ENCODE measurements at places on chromosomes 5 and 9.
A peak's percentile ranks its signal among the peaks of the same experiment; 100 is the strongest.

DNA sequence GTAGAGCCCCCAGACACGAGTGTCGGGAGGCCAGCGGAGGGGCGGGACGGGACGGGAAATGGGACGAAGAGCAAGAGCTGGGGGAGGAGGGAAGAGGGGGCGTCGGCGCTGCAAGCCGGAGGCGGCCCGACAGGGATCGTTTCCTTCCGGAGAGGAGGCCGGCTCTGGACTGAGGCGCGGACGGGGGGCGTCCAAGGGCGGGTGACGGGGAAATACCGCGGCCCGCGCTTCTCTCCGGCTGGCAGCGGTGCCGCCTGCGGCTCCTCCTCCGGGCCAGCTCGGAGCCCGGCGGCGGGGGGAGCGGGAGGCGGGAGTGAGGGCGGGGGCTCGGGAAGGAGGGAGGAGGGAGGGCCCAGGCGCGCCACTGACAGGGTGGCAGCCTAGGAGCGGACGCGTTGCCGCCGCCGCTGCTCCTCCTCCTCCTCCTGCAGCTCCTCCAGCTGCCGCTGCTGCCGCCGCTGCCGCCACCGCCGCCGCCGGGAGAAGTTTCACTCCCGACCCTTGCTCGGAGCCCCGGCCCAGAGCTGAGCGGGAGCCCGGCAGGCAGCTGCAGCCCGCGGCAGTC lies at the start of gene CHSY3:
Gene CHSY3 (plus strand): TSS at position 364 of the 565 bp plus-strand sequence.
- DNase-seq, result peak; percentile 25

DNA sequence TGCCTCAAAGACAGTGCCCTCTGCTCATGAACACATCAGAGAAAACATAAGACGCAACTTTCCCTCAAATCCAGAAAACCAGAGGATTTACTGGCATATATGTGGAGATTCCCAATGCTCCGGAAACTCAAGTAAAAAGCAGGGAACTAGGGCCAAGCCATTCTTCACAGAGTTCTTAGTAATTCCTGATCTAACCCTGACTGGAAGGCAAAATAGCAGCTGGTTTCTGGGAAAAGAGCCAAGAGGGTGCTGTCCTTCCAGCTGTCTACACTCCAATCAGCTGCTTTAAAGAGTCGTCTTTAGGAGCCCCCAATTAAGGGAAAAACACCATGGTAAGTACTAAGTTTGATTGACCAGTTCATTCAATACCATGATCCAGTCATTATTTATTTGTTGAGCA lies 49.6 kb downstream of the GNA14 start:
- no peak for DNase-seq

- DNase-seq, result no peak
Observed at GRCh38 chr5:64700765-64701164, 10.5 kb downstream of the SHISAL2B start.

DNA sequence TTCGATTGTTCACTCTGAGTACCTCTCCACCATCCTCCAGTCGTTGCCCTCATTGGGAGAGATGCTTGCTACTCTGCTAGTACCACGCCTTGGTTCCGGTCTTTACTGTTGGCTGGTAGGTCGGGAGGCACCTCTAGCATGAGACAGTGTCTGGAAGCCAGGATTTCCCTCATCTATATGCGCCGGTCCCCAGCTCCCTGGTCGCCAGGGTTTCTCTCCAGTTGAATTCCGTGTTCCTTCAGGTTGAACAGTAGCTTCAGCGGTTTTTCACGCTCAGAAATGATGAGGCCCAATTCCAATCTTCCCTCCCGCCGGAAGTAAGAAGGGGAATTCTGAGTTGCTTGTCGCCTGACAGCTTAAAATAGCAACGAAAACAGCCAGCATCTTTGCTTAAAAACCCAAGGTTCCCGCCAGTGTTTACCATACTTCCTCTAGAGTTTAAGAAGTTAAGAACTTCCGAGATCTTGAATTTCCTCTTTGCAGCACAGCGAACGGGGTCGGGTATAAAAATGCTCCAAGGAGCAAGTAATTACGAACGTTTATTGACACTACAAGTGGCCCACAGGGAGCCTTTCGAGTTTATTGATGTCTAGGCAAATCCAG lies 1.3 kb upstream of the ST8SIA4 start:
- no peak for DNase-seq

DNA sequence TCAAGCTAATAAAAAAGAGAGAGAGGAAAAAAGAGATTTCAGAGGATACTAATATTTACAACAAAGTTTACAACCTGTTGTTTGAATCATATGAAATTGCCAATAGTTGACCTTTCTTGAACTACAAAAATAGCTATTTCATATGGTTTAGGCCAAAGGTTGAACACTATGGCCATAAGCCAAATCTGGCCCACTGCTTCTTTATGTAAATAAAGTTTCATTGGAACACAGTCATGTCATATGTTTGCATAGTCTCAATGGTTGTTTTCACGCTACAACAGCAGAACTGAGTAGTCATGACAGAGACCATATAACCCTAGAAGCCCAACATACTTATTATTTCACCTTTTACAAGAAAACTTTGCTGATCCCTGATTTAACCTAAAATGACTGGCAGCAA lies 20.9 kb downstream of the SEMA5A start:
- no peak for DNase-seq

- DNase-seq, result no peak
Observed at GRCh38 chr5:127839496-127840197, 136.5 kb downstream of the CCDC192 start.

DNA sequence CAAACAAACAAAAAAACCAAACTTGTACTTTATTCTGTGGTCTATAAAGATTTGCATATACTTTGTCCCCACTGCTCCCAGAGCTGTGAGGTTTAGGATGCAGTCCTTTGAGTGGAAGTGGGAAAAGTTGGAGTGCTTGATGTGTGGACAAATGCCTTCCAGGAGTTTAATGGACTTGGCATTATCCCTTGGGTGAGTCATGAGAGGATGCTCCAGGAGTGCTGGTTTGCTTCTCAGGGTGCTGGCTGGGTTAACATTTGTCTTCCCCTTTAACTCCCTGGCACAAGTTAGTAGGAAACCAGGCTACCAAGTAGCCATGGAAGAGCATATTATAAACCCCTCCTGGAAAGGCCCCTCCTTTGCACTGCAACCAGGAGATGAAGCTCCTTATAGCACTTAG lies 417.4 kb upstream of the RIOK2 start:
- no peak for DNase-seq

GRCh38 chr9:74407166-74407565 lies 90.0 kb upstream of the RORB start:
- no peak for DNase-seq

DNA sequence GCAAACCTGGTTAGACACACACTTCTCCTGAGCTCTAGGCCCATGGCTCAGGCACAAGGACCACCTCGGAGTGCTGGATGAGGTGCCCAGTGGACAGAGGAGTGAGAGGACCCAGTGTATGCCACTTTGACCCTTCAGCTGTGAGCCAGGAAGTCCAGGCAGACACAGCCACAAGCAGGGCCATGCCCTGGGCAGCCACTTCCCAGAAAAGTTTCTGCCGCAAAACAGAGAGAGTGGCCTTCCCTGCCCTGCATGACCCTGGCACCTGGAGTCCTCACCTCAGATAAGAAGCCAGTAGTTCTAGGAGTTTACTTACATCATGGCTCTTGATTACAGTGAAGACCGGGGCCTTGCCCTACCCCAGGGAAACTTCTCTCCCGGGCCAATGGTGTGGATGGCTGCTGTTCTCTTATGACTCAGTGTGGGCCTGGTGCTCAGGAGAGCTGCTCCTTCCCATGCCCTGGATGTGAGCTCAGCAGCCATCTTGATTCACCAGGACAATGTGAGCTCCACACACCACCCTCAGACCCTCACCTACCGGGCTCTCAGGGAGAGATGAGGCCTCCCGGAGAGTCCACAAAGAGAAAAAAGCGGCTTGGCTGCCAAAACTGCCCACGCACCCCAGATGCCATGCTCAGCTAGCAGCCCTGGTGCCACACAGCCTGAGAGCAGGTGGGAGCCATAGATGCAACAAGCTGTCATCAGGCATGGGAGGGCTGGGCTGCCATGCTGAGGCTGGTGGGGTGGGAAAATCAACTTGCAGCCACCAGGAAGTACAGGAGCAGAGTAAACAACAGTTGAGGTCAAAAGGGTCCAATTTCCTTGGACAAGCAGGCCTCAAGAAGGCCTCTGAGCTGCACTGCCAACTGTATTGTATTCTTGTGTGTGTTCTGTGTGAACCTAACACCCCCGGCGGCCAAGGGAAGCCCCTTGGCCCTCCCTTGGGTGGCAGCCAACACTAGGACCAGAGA lies 11.7 kb upstream of the IRF1 start:
- no peak for DNase-seq

DNA sequence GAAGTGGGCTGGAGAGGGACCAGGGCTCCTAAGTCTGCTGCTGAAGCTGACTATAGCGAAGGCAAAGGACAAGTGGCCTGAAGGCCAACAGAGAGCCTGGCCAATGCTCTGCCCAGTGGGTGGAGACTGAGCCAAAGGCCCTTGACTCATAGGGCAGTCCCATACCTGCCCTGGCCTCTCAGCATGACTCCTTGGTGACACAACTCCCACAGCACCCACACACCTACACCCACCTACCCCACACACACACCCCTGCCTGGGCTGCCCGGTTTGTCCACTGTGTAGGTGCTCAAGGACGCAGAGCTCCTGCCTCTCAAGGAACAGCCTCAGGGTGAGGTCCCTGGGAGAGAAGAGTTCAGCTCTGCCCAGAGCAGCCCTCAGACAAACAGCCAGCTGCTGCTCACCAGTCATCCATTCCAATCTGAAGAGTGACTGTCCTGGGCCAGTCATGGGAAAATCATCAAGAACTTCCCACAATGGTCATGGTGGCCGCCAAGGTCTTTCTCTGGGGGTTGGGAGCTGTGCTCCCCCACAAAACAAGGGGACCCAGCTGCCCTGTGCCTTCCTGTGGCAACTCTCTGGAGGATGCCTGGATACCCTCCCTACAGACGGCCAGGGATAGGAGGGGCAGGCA lies 5.0 kb downstream of the TNIP1 start:
- DNase-seq, result peak; percentile 67

- DNase-seq, result no peak
Observed at GRCh38 chr5:146704949-146705665, 173.4 kb downstream of the PPP2R2B start.

GRCh38 chr9:25205285-25205684 lies 473.0 kb downstream of the TUSC1 start:
- DNase-seq, result no peak

GRCh38 chr9:98552331-98552730 lies 156.4 kb downstream of the GABBR2 start:
- peak; percentile 53 for DNase-seq

DNA sequence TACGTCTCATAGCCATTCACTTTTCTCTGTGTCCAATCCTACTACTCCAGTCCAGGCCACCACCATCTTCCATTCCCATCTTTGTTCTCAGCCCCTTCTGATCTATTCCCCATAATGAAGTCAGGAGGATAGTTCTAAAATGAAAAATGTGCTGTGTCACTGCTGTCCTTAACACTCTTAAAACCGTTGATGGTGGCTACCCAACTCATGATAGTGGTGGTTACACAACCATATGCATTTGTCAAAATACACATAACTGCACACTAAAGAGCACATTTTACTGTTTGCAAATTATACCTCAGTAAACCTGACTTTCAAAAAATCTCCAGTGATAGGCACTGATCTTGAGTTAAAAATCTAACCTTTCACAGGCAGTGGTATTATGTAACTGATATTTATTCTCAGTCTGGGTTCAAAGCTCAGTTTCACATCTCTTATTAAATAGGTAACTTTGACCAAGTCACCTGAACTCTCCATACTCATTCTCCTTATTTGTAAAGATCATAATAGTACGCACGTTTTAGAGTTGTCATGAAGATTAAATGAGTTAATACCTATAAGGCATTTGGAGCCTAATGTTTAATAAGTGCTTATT lies 24.6 kb upstream of the ADRB2 start:
- DNase-seq, result no peak

DNA sequence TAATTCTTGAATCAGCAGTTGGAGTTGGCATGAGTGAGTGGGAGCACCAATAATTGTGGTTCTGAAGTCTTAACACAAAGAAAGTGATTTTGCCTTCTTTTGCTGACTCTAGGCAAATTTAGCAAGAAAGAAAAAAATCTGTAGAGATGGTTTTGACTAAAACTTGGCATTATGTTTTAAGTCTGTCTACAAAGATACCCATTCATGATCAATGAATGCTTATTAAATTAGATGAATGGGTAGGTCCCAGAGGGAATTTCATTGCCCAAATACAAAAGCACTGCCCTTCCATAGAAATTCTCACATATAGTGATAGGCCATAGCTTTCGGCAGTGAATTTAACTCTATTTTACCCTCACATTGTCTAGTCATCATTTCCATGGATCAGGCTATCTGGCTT lies 428.6 kb upstream of the ADAMTSL1 start:
- DNase-seq, result no peak

DNA sequence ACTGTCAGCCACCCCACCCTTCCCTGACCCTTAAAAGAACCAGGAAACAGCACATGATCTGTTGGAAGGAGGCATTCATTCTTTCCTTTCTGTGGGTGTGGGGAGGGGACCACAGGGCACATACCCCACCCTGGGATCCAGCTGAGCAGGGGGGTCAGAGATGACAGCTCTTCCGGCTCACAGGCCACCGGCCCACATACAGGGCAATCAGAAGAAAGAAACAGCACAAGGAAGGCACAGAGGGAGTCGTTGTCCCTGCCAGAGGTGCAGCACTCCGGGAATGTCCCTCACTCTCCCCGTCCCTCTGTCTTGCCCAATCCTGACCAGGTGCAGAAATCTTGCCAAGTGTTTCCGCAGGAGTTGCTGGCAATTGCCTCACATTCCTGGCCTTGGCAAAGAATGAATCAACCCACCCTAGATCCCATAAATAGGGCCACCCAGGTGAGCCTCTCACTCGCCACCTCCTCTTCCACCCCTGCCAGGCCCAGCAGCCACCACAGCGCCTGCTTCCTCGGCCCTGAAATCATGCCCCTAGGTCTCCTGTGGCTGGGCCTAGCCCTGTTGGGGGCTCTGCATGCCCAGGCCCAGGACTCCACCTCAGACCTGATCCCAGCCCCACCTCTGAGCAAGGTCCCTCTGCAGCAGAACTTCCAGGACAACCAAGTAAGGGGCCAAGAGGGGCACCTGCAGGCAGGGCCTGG lies at the start of gene LCN2:
Gene LCN2 (plus strand): TSS at position 453 of the 701 bp plus-strand sequence. CDS start 73 bp downstream, at position 526.
- no peak for DNase-seq

DNA sequence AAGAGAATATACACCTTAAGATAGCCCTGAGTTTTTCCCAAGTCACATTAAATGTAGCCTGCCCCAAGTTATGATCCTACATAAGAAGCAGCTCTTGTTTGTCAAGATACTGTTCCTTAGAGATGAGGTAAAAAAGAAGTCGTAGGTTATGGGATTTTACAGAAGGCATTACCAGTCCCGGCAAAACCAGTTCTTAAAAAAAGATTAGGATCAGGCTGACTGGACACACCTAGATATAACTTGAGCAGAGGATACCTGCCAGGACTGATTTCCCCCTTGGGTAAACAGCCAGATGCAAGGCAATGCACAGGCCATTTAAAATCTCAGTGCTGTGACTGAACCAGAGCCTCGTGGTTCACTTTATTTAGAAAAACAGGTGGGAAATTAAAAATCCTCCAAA lies 14.1 kb upstream of the SEMA5A start:
- DNase-seq, result no peak

- peak; percentile 29 for DNase-seq
Observed at GRCh38 chr5:109759306-109759705, 69.6 kb downstream of the MAN2A1 start.

- peak; percentile 40 for DNase-seq
Observed at GRCh38 chr9:124218438-124218982, 39.2 kb upstream of the NEK6 start.
